ENCODE measurements at places on chromosomes 7 and 10.
A peak's percentile ranks its signal among the peaks of the same experiment; 100 is the strongest.

DNA sequence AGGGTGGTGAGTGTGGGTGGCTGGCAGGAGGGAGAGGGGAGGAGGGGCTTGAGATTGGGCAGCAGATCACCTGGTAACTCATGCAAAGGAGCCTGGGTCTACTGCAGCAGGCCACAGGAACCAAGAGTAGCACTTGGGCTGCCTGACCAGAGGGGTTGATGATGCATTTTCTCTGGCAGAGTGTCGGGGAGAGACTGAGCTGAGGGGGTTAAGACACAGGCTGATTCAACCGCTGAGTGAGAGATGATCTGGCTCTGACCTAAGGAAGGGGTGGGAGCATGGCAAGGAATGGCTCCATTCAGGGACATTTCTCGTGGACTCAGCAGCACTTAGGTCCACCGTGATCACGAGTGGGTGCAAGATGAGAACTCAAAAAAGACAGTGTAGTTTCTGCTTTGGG, 115.5 kb upstream of the STK17A start:
- DNase-seq = no peak

DNA sequence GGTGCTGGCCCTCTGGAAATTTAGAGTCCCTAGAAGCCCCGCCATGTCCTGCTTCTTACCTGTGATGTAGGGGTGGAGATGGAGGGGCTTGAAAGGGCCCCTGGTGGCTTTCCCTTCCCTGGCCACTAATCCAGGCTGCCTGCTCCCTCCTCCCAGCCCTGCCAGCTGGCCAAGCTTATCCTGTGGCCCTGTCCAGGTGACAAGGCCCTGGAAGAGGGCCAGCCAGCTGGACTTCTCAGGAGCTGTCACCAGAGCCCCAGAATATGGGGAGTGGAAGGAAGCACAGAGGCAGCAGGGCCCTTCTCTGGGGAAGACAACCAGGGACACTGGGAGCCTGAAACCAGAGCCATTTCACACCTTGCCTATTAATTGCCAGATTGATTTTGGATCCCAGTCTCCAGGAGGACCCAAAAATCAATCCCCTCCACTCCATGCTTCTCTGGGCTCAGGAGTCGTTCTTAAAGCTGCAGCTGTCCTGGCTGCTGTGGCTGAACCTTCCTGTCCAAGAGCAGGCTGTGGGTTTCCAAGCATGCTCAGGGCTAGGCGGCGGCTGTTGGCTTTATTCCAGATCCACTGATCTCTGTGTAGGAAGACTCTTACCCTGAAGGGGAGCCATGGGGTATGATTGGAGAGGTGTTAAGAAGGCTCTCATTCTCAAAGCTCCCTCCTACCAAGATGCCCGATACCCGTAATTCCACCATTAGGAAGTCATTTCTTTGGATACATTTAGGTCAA, 52.6 kb upstream of the PCBD1 start:
- no peak for DNase-seq

DNA sequence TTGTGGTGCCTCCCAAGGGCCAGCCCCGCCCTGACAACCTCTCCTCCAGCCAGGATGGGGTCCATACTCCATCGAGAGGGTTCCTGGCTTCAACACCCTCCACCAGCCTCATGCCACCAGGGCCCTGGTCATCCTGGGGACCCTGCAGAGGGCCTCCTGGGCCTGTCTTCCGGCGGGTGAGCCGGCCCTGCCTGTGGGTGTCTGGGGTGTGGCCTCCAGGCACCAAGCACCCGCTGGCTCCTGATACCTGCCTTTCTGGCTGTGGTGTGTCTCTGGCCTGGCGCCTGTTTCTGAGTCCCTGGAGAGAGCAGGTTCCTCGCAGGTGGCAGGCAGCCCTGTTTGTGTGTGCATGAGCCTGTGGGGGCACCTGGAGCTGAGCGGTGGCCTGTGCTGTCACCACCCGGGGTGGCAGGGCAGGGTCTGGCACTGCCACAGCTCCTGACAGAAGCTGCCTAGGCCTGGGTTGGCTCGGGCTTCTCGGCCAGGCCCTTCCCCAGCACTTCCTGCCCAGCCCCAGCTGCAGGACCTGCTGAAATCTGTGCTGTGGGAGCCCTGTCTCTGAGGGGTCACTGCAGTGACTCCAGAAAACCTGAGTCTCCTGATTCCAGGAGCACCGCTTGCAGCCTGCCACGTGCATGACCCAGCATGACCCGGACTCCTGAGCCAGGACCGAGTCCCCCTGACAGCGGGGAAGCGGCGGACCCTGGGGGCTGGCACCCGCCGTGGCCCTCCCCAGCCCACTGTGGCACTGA, 18.4 kb downstream of the ADAM8 start:
- no peak for DNase-seq

DNA sequence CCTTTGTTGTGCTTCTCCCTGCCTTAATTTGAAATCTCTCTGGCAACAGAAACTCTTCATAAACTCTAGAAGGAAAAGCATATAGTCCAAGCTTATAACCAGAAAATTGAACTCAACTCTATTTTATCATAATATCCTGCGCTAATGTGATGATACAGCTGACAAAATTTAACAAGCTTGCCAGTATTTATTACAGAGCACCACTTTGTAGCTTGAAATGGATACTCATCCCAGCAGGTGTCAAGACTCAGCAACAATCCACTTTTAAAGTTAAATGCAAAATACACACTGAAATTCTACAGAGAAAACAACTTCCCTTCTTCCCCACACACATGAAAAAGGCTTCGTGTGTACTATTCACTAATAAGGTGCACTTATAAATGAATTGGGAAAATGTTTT, 228.9 kb downstream of the AGMO start:
- no peak for DNase-seq

DNA sequence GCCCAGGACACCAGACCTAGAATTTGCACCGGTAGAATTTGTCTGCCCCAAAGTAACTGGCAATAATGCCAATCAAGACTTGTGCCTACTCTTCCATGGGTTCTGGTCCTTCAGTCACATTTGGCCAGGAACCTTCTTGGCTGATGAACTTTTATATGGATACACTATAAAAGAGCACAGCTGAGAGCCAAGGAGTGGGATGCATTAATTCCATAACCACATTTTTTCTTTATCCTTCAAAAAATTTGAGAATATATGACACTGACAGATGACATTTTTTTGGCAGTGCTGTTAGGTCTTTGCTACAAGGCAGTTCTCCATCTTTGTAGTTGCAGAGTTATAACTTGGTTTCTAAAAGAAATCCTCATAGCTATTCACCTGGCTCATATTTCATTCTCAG, 129.2 kb upstream of the HDAC9 start:
- DNase-seq = no peak

DNA sequence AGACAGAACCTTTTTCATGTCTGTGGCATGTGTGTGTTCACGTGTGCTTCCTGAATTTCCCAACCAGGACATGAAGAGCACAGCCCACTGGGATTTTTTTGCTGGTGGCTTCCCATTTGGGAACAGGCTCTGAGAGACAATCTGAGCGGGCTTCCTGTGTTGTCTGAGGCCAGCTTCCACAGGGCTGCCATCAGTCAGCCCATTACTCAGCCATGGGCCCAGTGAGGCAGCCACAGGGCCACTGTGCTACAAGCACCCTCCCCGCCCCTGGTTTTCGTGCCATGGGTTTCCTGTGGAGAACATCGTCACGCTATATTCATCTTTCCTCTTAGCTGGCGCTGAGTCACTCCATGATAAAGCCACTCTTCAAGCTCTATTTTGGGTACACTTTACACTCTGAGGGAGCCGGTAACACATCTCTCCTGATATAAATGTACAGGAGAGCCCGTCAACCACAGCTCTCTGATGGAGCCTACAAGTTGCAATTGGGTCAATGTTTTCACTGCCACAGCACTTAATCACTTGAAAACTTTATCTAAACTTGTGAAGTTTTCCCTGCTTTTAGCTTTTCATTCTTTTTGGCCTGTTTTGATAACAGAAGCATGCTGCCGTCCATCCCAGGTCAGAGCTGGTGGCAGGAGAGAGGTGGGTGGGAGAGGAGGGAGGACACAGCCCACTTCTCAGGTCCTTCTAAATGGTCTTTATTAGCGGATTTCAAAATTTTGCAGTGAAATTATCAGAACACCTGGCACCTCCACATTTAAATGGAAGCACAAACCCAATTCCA, 96.9 kb downstream of the HIPK2 start:
- no peak for DNase-seq

DNA sequence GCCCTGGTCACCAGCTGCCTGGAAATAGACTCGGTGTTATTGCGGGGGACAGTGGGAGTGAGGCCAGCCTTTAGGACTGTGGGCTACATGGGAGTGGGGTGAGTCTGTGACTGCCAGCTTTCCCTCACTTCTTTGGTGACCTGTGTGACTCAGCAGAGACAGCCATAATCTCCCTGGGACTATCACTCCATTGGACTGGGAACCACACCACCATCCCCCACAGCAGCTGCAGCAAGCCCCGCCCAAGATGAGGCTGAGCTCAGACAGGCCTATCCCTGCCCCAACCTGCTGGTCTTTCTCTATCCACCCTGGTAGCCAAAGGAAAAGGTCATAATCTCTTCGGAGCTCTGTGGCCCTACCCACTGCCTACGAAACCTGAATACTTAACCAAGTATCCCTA, 263.2 kb downstream of the FZD1 start:
- no peak for DNase-seq

DNA sequence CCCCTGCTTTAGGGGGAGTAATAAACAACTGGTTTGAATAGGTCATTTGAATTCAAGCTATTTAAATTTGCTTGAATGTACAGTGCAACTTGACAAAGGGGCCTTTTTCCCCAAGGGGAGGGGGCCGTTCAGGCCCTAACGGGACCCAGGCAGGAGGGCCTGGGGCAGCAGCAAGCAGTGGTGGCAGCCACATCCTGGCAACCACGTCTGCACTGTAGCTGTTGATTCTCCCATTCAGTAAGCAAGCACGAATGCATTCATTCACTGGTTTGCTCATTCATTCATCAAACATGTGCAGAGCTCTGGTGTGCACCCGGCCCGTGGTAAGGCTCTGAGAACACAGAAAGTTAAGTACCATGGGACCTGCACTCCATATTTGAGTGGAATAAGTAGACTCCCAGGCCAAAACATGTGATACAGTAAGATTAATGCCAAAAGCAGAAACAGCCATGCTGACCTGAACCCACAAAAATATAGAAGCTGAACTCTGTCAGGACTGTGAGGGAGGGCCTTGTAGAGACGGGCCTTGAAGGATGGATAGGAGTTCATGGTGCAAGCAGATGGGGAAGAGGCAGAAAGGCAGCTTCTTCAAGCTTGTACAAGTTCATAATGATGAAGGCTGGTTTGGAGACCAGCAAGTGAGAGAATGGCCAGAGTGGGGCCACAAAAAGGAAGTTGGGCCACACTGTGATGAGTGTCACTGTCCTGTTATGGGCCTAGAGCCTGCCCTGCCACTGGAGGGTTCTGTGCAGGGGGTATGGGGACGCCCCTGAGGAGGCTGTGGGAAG, 29.3 kb upstream of the C10orf53 start:
- no peak for DNase-seq

DNA sequence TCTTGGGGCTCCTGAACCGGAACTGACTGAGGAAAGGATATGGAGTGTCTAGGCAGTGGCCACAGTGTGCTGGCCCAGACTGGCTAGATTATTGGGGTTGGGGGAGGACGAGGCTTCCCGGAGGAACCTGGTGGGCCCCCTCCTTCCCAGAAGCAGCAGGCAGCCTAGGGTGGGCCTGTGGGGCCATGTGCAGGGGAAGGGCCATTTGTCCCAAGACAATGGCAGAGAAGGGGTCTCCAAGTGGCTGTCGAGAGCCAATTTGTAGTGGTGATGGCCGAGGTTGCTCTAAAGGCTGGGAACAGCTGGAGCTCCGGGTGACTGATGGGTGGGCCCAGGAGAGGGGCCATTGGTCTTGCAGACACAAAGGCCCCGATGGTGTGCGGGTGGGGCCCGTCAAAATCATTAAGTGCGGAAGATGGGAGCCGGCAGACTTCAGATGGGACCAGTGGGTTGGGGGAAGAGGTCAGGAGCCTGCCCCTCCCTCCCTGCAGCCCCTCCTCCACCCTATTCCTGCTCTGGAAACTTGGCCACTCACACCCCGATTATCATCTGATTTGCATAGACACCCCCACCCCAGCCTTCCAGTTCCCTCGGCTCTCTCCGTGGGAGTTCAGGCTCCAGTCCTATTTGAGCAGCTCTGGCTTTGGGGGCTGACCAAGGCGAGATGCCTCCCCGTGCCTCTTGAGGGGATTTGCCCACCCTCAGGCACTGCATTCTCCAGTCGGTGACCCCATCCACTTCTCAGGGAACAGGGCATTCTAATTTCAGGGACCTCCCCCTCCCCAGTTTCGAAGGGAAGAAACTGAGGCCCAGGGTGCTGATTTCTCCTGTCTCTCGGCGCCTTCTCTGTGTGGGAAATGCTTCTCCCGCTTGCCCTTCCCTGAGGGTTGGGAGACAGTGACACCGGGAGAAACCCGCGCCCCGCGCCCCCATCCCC, 36.0 kb upstream of the PAX2 start:
- DNase-seq = no peak

GRCh38 chr10:23024002-23024401, 71.4 kb upstream of the MSRB2 start:
- no peak for DNase-seq

DNA sequence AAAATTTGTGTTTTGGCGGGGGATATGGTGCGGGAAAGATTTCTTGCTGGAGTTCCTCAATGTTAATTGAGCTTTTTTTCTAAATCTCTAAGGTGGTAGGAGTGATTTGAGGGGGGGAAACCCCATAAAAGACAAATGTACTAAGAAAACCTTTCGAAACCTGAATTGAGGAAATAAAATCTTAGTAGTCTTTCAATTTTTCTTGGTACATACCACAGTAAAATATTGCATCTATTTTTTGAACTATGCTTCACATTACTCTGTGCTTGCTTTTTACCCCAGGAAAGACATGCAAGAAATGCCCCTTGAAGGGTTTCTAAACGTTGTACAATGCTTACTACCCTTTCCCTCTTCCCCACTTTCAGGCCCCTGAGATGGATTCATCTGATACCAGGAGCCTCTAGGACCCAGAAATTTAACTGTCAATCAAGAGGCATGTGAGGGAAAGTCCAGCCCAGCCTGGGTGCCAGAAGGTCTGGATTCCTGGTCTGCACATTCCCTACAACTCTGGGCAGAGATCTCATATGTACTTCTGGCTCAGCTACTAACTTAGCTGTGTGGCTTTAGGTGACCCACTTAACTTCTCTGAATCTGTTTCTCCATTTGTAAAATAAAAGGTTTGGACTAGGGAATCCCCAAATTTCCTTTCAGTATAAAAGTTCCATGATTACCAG, 5.8 kb upstream of the PDCD4 start:
- DNase-seq = peak; percentile 31

DNA sequence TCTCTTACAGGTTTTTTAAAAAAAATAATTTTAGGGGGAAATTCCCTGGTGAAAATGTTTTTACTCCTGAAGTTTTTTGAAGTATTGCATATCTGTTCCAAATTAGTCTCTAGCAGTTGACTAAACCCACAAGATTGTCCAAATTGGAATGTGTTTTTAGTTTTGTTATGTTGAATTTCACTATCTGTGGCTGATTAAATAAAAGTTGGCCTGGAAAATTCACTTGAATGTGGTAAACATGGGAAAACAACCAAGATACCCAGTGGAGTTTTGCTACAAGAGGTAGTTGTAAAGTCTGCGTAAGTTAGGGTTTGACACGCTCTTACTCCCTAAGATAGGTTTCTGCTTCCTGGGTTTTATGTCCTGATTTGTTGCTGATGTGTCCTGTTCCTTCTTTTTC, 3.3 kb downstream of the TSGA13 start:
- peak; percentile 22 for DNase-seq

- DNase-seq = no peak
Observed at GRCh38 chr10:101779544-101780186, 3.6 kb downstream of the NPM3 start.

Measured in skin of body (tissue), 3 donors.